ENCODE measurements at places on chromosomes 12 and 14. TPM values are rescaled to one million over a fixed set of nuclear protein-coding genes. Genes with fewer than 3 reads are reported as not detected.

The SYNDIG1L gene
- 1.6 TPM for total RNA-seq

The APOF gene
- total RNA-seq = not detected

The CYP46A1 gene
- total RNA-seq = 0.62 TPM

The TTC9 gene
- total RNA-seq = 5.5 TPM

The COX8C gene
- not detected for total RNA-seq

The CLEC4C gene
- total RNA-seq = not detected

The RIPK3 gene
- 27.9 TPM for total RNA-seq

The DPY19L2 gene
- total RNA-seq = 3.2 TPM

The SLCO1A2 gene
- total RNA-seq = 3.5 TPM

The SLC38A4 gene
- total RNA-seq = 1.1 TPM

The TPH2 gene
- total RNA-seq = not detected

The AICDA gene
- total RNA-seq = 0.77 TPM

The KERA gene
- not detected for total RNA-seq

The ASCL4 gene
- not detected for total RNA-seq

The TAC3 gene
- not detected for total RNA-seq

The NAV3 gene
- total RNA-seq = 8.7 TPM

The SLC6A12 gene
- 14.2 TPM for total RNA-seq

The PTPN21 gene
- 47.6 TPM for total RNA-seq

The EPYC gene
- total RNA-seq = not detected

The FAM186B gene
- total RNA-seq = 0.65 TPM

The TBC1D30 gene
- total RNA-seq = 11.5 TPM

The PPP1R1A gene
- total RNA-seq = not detected

The ADAM21 gene
- 0.24 TPM for total RNA-seq

The TMEM119 gene
- total RNA-seq = 13.4 TPM

The RBP5 gene
- total RNA-seq = 1.1 TPM

The GRIN2B gene
- total RNA-seq = 0.50 TPM

The MAP1LC3B2 gene
- 1.9 TPM for total RNA-seq

The ERC1 gene
- total RNA-seq = 66.3 TPM

The AKAP5 gene
- total RNA-seq = 4.8 TPM

The ACOT6 gene
- total RNA-seq = not detected

The MGP gene
- 464 TPM for total RNA-seq

The CCDC197 gene
- total RNA-seq = not detected

The NTS gene
- total RNA-seq = 2.3 TPM

Data from lower lobe of right lung (tissue), 2 donors.